ENCODE measurements at places on chromosomes 1 and 21.

DNA sequence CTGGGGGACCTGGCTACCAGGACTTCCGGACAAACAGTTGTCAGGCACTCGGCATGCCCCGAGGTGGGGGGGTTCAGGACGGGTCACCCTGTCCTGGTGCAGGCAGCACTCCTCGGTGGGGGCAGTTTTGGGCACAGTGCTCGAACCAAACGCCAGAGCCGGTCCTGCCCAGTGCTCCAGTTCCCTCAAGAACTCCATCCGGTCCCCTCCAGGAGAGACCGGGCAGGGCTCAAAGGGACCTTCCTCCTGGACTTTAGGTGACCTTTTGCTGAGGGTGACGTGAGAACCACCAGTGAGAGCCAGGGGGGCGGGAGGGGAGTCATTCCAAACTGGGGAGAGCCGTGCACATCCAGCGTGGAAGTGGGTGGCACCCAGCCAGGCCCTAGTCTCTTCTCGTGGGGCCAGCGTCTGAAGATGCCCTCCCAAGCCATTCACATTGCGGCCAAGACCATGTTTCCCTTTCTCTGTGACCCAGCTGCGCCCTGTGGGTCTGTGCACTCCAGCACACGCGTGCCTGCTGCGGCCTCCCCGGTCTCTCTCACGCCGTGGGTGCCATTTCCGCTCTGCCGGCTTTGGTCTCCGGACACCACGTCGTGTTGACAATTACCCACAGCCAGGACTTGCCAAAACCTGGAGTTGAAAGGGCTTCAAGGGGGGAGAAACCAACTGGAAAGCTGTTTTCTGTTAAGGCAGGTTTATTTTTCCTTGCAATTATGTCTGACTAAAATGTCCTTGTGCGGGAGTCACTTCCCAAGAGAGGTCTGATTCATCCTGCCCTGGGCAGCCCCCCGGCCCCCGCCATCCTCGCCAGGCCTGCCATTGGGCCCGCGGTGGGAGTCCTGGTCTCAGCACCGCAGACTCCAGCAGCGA lies 178.8 kb upstream of the ARHGEF16 start:
- DNase-seq: peak; percentile 30

DNA sequence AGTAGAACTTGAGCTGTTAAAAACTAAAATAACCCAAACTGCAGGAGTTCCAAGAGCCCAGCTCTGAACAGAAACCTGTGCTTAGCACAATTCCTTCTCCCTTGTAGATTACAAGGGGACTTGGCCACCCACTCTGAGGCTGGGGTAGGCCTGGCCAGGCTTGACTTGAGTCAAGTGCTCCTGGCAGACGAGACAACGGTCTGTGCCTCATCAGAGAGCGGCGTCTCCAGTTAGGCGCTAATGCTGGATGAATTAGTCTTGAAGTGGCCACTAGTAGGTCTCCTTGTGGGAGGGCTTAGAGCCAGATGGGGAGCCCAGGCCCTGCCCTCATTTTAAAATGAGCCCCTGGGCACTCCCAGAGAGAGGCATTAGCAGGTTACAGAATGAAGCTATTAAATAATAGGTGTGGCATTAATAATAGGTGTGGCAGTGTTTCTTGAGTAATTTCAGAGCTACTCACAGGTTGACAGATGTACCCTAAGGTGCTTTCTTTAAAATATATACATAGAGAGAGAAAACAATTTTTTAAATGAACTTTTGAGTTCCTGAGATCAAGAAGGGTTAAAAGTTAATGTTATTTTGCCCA lies 1.1 kb downstream of the EEIG2 start:
- peak; percentile 77 for DNase-seq

DNA sequence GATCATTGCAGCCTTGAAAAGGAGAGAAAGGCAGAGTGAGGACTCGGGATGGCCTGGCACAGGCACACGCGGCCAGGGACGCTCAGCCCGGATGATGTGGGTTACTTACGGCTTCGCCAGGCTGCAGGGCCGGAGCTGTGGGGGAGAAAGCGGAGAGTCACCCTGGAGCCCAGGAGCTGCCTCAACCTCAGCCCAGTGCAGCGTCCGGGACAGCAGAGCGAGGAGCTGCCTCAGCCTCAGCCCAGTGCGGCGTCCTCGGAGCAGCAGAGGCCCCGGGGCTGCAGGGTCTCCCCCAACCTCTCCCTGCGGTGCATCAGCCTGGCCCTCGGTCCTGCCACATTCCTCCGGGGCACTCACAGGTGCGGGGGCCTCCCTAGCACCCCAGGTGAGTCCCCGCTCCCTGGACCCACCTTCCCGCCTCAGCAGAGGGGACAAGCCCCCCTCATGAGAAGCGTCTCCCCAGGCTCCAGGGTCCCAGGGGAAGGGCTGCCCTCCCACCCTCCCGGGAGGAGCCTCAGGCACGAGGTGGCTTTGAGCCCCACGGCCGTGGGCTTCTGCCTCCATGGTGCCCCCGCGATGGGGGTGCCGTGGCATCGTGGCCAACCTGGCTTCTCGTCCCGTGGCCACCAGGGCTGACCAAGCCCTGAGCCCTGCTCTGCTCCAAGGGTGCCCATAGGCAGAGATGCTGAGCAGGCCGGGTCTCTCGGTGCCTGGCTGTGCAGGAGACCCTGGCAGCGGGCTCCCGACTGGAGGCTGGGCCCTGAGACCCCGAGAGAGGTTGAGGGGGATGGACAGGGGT lies 10.5 kb upstream of the RNF223 start:
- no peak for DNase-seq

DNA sequence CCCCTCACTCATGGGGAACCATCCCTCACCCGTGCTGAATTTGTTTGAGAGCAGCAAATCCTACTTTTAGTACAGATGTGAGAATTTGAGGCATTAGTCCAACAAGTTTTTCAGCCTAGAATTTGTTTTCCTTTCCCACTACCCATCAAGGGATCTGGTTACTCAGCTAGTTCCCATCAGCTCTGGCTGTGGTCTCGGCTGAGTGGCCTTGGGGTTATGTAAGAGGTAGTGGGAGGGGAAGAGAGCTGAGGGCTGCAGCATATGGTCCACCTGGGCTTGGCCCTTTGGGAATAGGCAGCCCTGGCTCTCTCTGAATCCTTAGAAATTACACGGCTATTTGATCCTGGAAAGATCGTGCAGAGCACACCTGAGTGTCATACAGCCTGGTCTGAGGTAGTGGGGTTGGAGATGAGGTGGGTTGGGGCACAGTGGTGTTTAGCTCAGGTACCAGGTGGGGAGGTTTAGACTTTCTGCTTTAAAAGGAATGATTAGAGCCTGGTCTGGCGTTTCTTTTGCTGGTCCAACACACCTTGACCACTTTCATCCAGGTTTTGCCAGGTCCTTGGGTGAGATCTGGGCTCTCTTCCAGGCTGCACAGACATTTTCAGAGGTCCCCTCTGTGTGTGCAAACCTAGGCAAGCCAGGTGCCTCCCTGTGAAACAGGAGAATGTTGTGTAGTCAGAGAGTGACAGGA lies 4.2 kb downstream of the GSTM4 start:
- DNase-seq: no peak

GRCh38 chr1:25572708-25573590 lies 29.5 kb downstream of the LDLRAP1 start:
- peak; percentile 50 for DNase-seq

DNA sequence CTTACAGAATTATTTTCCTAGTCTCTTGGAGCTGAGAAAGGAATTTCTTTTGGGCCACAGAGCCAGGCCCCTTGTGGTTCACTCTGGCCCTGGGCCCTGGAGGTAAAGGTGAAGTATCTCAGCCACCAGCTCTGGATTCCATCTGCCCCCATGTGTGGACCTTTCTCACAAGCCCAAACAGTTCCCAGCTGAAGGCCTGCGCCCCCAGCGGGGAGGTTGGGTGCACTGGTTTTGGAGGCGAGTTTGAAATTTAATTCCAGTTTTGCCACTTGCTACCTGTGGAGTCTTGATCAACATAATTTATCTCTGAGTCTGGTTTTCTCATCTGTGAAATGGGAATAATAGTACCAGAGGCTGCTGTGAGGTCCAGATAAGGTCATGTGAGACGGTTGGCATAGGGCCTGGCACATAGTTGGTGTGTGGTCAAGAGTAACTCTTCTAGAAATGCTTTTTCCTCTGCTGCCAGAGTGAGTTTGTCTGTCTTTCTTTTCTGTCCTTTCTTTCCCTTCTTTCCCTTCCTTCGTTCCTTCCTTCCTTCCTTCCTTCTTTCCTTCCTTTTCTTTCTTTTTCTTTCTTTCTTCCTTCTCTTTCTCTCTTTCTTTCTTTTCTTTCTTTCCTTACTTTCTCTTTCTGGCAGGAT lies 6.1 kb downstream of the AGTRAP start:
- no peak for DNase-seq

DNA sequence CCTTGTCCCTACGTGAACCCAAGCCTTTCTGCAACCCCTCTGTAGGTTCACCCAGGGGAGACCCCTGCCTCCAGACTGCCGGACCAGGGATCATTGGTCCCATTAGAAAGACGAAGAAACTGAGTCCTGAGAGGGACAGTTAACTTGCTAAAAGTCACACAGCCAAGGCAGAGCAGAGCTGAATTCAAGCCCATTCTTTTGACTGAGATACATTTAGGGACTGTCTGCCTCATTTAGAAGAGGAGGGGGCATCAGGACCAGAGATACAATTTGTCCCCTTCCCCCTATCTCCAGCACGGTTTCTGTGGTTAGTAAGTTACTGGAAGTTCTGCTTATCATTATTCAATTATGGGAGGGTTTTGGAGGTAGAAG lies 19.1 kb downstream of the KCNQ4 start:
- no peak for DNase-seq

DNA sequence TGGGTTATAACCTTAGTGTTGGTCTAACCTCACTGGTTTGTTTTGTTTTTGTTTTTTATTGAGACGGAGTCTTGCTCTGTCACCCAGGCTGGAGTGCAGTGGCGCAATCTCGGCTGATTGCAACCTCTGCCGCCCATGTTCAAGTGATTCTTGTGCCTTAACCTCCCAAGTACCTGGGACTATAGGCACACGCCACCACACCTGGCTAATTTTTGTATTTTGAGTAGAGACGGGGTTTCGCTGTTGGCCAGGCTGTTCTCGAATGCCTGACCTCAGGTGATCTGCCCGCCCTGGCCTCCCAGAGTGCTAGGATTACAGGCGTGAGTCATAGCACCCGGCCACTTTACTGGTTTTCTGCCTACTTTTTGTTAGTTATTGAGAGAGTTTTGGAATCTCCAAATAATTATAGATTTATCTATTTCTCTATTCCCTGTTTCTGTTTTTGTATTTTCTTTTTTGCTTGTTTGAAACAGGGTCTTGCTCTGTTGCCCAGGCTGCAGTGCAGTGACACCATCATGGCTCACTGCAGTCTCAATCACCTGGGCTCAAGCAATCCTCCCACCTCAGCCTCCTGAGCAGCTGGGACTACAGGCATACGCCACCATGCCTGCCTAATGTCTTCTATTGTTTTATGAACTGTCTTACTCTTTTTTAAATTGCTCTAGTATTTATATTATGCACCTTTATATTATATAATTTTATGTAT lies 21.4 kb downstream of the SMG7 start:
- DNase-seq: no peak

DNA sequence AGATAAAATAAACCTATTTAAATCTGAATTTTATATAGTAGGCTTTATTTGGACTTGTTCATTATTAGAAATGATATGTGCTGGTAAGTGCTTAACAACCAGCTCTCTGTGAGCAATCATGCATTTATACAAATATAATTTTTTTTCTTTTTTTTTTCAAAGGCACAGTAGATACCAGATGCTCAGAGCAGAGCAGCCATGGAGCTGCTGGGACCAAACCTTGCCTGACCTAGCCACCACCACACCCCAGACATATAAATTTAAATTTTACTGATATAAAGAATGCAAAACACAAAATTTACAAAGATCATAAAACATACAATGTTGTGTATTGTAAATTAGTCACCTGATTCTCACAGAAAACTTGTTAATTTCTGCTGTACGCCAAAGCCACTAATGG lies 290.6 kb downstream of the SDCCAG8 start:
- DNase-seq: no peak

DNA sequence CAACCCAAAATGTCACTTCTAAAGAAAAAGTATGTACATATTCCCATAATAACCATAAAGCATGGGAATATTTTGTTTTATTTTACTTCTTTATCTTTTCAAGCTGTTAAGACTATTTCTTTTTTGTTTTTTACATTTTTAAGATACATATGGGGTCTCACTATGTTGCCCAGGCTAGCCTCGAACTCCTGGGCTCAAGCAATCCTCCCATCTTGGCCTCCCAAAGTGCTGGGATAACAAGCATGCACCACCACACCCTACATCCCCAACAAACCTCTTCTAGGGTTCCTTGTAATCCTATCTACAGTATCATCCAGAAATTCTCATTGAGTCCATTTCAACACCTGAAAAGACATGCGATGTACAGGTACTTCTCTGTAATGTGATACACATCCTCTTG lies 87.5 kb downstream of the TM2D1 start:
- no peak for DNase-seq

DNA sequence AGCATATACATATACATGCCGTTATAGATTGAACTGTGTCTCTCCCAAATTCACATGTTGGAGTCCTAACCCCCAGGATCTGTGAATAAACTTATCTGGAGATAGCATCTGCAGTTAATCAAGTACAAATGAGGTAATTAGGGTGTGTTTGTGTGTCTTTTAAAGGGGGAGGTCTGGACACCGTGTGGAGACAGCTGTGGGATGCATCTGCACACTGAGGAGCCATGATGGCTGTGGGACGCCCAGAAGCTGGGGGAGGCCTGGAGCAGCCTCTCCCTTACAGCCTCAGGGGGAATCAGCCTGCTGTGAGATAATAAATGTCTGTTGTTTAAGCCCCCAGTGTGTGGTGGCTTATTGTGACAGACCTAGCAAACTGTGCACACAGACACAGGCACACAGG lies 51.8 kb upstream of the COL18A1 start:
- peak; percentile 56 for DNase-seq

DNA sequence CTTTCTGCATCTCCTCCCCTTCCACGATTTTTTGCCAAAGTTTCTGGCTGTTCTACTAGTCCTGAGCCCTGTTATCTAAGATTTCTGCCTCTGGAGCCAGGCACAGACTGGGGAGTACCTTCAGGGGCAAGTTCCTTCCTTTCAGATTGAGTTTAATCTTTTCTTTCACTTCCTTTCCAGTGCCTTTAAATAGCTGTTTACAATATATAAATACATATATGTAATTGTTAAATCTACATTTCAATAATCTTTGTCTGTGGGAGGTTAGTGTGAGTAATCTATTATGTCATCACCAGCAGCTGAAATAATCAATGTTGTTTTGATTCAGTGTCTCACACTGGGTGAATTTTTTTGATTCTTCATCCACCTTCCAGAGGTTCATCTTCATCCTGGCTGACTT lies 31.8 kb downstream of the DIPK1A start:
- peak; percentile 35 for DNase-seq

DNA sequence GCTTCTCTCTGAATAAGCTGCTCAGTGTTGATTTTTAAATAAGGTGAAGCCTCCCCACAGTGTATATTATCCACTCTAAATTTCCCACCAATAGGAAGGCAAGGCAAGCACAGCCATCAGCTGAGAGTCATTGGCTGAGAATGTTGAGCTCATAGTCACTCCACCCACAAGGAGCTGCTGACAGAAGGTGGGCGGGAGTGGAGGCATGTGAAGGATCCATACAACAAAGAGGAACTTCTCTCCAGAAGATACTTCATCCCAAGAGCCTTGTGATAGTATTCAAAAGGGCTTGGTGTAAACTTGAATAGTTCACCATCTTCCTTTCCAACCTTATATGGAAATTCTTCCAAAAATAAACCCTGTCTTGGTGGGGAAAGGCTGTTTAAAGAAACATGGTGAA lies 42.8 kb downstream of the SAMD13 start:
- peak; percentile 76 for DNase-seq

- no peak for DNase-seq
These were observed 623.2 kb upstream of the PKN2 start for GRCh38 chr1:88060750-88061491.

GRCh38 chr1:61079898-61080336 lies 2.4 kb upstream of the NFIA start:
- DNase-seq: peak; percentile 91

- DNase-seq: no peak
These were observed 1.7 kb upstream of the SGIP1 start for GRCh38 chr1:66532214-66532613.
